ENCODE measurements at places on chromosomes 6 and 20. TPM values are rescaled to one million over a fixed set of nuclear protein-coding genes. Genes with fewer than 3 reads are reported as not detected.

THEMIS gene
- 51.3 TPM for total RNA-seq

BTNL2 gene
- total RNA-seq = not detected

AURKA gene
- total RNA-seq = 44.1 TPM

CCN6 gene
- total RNA-seq = not detected

PRRT1 gene
- 3.4 TPM for total RNA-seq

DNA sequence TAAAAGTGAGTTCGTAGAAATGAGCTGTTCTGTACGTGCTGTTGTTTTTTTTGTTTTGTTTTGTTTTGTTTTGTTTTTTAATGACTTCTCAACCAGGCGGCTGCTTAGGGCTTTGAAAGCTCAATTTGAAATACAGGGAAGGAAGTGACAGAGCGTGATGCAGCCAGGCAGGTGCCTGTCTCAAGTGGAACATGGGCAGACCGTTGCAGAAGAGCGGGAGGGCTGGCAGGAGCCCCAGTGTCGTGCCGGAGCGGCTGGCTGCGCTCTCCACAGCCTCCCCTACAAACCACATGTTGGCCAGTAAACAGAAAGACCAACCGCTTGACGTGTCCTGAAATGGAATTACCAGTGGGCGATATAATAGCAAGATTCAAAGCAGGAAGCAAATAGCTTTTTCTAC, 164.9 kb upstream of the RREB1 start:
- no peak overlapping the region for H3K27ac ChIP-seq
- H3K36me3 ChIP-seq = no peaks in the 10 kb centered on the region
- DNase-seq = peak; percentile 4

- no peak overlapping the region for H3K27ac ChIP-seq
- no peaks in the 10 kb centered on the region for H3K27me3 ChIP-seq
- no peaks in the 10 kb centered on the region for H3K36me3 ChIP-seq
- H3K4me1 ChIP-seq = no peaks in the 10 kb centered on the region
Observed at GRCh38 chr20:699811-700338, 24.3 kb upstream of the SCRT2 start.

DNA sequence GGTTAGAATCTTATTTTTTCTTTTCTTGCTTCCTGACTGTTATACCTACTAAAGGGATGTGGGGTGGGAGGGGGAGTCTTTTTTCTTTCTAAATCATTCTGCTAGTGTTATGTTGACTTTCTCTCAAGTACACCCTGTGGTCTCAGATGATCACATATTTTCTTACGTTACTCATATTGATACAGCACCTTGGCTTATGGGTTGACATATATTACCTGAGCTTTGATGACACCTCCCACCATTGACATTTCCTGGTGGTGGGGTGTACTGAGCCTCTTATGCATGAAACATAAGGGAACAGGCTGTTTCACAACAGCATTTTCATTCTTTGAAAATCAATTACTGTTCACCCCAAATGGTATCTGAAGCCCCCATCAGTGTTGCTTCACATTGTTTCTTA, 169.8 kb downstream of the MMS22L start:
- no peak overlapping the region for H3K27ac ChIP-seq
- H3K36me3 ChIP-seq = no peaks in the 10 kb centered on the region
- DNase-seq = no peak
- no peaks in the 10 kb centered on the region for H3K27me3 ChIP-seq

- no peaks in the 10 kb centered on the region for H3K36me3 ChIP-seq
- DNase-seq = no peak
- no peaks in the 10 kb centered on the region for H3K27me3 ChIP-seq
- no peaks in the 10 kb centered on the region for H3K4me1 ChIP-seq
Observed at GRCh38 chr6:47016909-47017308, 25.2 kb downstream of the ADGRF1 start.

GRCh38 chr6:111976139-111976538, 77.8 kb upstream of the CCN6 start:
- no peaks in the 10 kb centered on the region for H3K36me3 ChIP-seq
- DNase-seq = no peak
- H3K4me3 ChIP-seq = no peak overlapping the region
- no peaks in the 10 kb centered on the region for H3K27me3 ChIP-seq
- H3K27ac ChIP-seq = peak overlapping the region; percentile 95

GRCh38 chr6:143745166-143746133, 67.7 kb downstream of the PHACTR2 start:
- H3K27me3 ChIP-seq = no peaks in the 10 kb centered on the region
- H3K36me3 ChIP-seq = no peaks in the 10 kb centered on the region
- no peaks in the 10 kb centered on the region for H3K4me1 ChIP-seq
- H3K27ac ChIP-seq = no peak overlapping the region
- no peak for DNase-seq

GRCh38 chr6:16432075-16433032, 194.0 kb downstream of the GMPR start:
- no peak for DNase-seq
- peaks cover 22% of the 10 kb centered on the region for H3K4me1 ChIP-seq
- H3K27me3 ChIP-seq = no peaks in the 10 kb centered on the region

DNA sequence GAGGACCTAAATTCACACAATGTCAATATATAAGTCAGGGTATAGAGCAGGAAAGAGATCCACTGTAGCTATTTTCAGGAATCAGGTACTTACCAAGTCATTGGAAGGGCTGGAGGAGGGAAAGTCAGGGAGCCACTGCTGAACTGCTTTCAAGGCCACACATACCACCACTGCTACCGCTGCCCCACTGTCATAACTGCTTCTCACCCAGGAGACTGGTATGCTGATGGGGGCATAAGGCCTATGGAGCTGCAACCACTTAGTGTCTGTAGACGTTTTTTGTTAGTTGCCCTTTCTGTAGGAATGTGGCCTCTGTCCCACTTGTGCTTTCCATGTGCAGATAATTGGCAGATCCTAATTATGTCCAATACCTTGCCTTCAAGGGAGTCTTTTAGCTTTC, 5.4 kb downstream of the SMAP1 start:
- H3K36me3 ChIP-seq = no peaks in the 10 kb centered on the region
- no peak overlapping the region for H3K27ac ChIP-seq
- no peaks in the 10 kb centered on the region for H3K27me3 ChIP-seq
- no peak for DNase-seq
- peaks cover 24% of the 10 kb centered on the region for H3K4me1 ChIP-seq

All from naive thymus-derived CD4-positive, alpha-beta T cell (primary cell).